ENCODE measurements at places on chromosomes 7 and 10.

DNA sequence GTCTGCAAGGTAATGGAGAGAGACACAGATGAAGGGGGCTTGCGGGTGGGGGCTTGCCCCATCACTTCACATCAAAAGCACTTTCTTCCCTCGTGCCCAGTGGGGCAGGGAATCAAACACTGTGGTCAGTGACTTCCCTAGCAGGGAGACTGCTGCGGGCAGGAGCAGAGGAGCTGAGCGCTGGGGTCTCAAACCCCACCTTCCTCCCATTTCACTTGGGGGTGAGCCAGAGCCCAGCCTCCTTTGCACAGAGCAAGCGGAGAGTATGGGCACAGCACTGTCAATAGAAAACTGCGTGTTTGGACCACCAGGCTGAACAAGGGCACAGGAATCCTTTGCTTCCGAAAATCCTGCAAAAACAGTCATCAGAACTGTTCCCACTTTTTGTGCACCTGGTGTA, 355.8 kb upstream of the MKI67 start:
- DNase-seq = no peak

DNA sequence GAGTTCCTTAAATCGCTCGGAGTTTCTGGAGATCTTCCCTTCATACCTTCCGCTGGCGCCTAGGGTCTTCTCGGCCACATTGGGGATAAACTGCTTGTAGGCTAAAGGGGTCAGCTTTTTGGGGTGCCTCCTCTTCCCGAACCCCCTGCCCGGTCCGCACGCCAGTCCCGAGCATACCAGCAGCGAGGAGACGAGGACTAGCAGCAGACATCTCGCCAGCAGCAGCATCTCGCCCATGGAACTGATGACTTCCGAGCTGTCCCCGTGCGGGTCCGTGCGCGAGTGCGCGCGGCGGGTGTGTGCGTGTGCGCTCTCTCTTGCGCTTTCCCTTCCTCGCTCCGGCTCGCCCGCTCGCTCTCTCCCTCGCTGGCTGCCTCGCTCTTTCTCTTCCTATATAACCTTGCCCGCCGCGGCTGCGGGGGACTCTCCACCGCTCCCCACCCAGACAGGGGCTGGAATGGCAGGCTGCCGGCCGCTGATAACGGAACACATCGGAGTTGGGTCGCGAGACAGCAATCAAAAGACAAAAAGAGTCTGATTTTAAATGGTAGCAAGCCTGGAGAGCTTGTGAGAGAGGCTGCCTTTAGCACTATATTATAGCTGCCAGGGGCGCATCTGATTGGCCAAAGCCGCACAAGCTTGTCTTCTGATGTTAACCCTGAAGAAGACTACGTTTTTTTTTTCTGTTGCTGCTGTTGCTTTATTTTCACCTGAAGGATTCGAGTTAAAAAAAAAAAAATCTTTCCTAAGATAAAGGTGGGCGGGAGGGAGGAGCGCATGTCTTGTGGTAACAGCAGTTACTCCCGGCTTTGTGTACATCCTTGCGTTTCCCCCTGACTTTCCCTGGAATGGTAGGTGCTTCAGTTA, at the start of gene SHH:
Gene SHH, minus strand, starts transcription at position 569 of the 867 bp plus-strand sequence. Its CDS starts 341 bp downstream, at position 228.
- DNase-seq = peak; percentile 33

- no peak for DNase-seq
These were observed 26.1 kb downstream of the SVIL start for GRCh38 chr10:29608476-29609301.

DNA sequence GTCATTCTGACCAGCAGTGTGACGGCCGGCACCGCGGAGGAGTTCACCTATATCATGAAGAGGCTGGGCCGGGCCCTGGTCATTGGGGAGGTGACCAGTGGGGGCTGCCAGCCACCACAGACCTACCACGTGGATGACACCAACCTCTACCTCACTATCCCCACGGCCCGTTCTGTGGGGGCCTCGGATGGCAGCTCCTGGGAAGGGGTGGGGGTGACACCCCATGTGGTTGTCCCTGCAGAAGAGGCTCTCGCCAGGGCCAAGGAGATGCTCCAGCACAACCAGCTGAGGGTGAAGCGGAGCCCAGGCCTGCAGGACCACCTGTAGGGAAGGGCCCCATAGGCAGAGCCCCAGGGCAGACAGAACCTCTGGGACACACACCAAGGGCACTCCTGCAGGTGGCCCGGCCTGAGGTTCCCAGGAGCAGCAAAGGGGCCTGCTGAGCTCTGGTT, 9.0 kb downstream of the RBP3 start:
- no peak for DNase-seq

DNA sequence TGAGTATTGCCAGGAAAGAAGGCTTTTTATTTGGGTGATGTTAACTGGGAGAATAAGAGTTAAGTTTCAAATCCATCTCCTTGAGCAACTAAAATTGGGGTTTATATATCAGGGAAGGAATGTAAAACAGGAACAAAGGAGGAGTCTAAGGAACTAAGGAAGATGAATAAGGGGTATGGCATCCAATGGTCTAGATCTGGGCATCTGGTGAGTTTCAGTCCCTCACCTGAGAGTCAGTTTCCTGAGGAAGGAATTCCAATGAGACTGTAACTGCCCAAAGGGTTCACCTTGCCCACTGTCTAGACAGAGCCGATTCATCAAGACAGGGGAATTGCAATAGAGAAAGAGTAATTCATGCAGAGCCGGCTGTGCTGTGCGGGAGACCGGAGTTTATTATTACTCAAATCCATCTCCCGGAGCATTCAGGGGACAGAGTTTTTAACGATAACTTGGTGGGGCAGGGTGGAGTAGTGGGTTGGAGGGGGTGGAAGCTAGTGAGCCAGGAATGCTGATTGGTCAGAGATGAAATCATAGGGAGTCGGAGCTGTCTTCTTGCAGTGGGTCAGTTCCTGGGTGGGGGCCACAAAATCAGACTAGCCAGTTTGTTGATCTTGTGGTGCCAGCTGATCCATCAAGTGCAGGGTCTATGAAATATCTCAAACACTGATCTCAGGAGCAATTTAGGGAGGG, 188.3 kb upstream of the STK17A start:
- no peak for DNase-seq

GRCh38 chr7:20484356-20484755, 131.1 kb upstream of the ABCB5 start:
- no peak for DNase-seq

DNA sequence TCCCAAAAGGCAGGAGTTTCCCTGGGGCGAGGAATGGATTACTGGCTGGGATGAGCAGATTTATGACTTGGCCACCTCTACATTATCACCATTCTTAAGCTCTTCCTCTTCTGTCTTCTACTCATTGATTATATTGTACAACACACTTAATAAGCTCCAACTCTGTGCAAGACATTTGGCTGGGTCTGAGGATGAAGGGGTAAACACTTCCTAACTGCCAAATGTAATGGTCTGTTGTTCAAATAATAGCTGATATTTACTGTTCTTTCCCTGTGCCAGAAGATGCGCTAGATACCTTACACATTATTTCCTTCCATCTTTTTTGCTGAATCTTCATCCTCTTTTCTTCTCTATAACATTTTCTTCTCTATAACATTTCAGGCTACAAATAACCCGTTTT, 11.6 kb downstream of the OR6V1 start:
- DNase-seq = no peak

DNA sequence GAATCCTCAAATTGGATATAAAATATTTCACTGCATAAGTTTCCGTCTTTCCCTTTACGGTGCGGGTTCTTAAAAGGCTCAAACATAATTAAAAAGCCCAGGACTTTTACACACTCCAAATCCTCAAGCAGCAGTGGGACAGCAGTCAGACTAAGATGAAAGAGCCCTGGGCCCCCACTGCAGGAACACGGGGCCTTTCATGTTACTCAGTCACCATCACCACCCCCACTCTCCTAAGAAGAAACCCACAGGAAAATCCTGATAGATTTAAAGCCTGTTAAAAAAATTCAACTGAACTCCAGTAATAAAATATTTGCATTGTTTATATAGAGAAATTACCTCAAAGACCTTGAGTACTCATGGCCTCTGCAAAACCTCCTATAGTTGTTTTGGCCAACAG, 74.0 kb upstream of the TRIL start:
- no peak for DNase-seq

GRCh38 chr7:17405786-17406185, 107.3 kb downstream of the AHR start:
- DNase-seq = peak; percentile 96

- no peak for DNase-seq
These were observed 82.8 kb downstream of the MAPK8 start for GRCh38 chr10:48389272-48389671.

DNA sequence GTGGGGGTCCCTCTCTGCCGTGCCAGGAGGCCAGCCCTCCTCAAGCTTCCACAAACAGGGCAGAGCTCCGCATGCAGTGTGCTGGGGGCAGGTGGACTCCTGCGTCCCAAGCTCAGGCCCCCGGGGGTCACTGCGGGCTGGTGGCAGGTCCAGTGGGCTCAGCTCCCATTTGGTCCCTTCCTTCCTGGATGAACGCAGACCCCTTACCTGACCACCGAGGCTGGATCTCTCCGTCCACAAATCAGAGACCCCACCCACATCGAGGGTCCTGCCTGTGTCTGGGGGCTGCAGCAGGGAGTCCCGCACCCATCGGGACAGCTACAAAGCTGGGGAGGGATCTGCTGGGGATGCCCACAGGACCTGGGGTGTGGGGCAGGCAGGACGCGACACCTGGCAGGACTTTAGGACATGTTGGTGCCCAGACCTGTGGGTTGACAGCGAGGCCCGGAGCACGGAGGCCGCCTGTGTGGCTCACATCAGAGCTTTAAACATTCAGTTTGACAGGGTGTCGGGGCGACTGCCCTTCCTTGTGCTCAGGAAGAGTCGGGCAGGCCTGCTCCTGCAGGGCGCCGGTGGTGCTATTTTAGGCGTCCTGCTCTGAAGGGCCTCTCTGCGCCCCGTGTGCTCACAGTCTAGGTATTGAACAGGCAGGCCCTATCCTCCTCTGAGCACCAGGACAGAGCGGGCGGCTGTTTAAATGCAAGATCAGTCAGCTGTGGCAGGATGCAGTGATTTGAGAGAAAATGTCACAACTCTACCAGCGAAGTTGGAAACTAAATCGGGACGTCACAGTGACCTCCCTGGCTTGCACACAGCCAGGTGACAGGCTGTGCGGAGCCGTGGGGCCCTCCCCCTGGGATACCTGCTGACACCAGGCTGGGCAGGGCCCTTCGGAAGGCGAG, 15.9 kb upstream of the CFAP46 start:
- no peak for DNase-seq

DNA sequence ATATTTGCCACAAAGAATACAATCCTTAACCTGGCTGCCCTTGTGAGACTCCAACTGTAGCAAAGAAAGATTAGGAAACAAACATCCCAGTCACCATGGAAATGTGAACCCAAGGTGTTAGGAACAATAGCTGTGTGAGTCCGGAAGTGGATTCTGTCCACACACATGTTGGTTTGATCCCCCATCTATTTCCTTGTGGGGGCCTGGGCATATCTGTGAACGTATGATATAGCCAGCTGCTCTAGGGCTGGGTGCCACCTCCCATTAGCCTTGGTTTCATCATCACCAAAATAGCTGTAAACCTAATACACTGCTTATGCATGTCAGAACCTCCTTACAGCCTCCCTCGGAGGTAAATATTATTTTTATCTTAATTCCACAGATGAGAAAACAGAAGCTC, 26.4 kb downstream of the GRK5 start:
- peak; percentile 82 for DNase-seq

DNA sequence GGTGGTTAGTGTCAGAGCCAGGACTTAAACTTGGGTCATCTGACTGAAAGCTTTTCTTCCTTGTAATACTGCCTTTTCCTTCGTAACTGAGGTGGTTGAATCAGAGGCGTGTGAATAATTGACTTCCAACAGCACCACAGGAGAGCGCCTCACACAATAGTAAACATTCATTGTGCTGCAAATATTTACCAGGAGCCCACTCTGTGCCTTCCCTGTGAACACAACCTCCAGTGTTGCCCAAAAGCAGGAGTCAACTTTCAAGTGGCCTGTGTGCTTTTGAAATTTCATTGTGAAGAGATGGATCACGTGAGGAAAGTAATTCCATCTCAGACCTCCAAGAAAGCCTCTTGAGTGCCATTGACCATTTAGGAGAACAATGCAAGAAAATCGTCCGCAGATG, 60.2 kb downstream of the ADRA2A start:
- no peak for DNase-seq

DNA sequence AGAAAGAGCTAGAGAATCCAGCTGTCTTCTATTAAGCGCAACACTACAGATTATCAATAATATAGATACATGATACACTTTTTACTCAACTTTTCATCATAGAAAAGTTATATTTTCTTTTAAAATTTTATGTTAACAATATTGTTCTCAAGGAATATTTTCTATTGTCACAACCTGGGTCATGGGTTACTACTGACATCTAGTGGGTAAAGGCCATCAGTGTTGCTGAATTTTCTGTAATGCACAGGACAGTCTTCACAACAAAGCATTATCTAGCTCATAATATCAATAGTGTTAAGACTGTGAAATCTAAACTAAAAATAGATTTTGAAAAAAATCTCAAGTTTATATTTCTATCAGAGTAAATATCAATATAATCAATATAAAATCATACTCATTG, 209.8 kb downstream of the ZNF33B start:
- no peak for DNase-seq

DNA sequence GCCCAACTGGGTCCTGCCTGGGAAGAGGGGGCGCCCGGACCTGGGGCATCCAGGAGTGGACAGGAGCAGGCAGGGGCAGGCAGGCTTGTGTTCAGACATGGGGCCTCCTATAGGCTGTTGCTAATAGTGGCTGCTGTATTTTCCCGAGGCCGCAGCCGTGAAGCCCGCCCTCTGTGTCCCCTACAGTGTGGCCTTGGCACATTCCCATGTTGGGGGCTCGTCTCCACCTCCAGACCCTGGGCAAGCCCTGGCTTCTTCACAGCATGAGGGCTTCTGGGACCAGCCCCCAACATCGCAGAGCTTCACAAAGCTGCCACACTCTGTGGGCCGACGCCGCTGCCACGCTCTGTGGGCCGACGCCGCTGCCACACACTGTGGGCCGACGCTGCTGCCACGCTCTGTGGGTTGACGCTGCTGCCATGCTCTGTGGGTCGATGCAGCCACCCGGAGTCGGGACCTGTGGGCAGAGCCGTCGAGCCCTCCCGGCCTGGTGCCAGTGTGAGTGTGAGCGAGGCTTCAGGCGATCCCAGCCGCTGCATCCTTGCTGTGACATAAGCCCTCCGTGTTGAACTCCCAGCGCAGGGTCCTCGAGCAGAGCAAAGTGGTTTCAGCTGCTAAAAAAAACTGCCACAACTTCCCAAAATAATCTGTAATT, 109.0 kb downstream of the INPP5A start:
- no peak for DNase-seq

All from IMR-90 (cell line).